ENCODE measurements at places on chromosomes 11 and 22.

- DNase-seq, result no peak
Observed at GRCh38 chr22:42308892-42309468, 38.5 kb upstream of the TCF20 start.

DNA sequence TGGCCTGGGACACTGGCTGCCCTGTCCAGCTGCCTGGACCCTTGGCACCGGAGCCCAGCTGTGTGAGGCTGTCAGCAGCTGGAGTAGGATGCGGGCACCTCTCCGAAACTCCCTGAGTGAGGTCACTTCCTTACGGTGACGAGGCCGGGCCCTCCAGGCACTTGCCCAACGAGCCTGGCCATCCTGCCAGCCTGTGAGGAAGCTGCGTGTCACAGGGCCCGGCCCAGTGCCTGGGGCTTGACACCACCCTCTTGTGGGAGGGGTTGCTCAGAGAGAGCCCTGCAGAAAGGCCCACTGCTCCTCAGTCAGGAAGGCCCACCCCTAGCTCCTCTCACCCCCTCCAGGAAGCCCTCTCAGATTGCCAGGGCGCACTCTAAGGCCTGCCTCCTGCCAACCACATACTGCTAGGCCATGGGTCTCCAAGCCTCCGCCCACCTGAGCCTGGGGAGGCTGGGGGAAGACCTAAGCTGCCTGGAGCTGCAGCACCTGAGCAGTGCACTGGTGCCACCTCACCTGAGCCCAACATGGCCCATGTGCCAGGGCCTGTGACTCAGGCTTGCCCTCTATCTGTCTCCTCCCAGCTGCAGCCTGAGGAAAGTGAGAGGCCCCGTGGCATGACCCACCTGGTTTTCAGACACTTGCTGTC lies 4.3 kb upstream of the PHLDA2 start:
- DNase-seq, result peak; percentile 93

DNA sequence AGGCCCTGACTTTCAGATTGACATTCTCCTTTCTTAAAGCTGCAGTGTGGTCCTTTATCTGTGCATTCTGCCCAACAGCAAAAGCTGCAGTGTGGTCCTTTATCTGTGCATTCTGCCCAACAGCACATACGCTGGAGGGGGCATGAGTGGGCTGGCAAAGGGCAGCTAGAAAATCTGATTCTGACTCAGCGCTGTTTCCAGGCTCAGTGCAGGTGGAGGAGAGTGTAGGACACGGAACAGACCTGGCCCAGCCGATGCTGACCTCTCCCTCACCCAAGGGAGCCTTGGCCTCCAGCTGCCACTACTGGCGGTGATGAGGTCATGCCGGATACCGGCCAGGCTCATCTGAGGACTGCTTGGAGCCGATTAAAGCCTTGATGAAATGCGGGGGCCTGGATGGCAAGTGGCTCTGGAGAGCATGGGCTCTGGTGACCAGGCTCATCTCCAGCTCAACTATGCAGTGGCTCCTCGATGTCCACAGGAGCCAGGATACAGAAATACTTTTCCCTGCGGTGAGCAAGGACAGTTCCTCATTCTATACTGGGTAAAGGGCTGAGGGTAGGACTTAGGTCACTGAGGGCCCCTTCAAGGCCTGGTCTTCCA lies 84.6 kb downstream of the CLPB start:
- no peak for DNase-seq

DNA sequence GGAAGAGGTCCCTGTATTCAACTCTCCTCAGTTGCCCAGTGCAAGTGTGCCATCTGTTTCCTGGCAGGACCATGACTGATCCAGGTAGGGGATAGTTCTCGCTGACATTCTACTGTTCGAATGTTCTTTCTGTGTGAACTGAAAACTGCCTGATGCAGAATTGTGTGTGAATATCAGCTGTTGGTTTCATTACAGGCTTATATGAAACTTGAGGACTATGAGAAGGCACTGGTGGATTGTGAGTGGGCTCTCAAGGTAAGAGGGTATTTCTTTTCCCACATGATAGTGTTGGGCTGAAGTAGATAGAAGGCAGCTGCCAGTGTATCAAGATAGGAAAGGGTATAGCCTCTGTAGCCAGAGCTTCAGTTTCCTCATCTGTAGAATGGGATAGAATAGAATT lies 15.3 kb downstream of the TTC12 start:
- no peak for DNase-seq

DNA sequence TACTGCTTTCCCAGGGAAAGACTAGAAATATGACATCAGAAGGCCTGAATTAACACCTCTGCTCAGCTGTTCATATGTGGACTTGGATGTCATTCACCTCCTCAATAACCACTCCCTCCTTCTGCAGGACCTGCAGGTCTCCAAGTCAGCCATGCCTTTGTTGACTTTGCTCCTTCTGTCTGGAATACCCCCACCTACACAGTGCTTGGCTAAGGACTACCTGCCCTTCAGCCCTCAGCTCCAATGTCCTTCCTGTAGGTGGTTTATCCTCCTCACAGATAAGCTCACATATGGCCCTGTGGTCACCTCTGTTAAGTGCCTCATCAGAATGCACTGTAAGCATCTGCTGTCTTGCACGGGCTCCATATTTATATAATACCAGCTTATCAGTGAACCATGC lies 26.4 kb upstream of the FAT3 start:
- no peak for DNase-seq

- no peak for DNase-seq
Observed at GRCh38 chr11:69919659-69920344, 100.6 kb upstream of the FGF3 start.

Data from ELR (cell line).